ENCODE measurements at places on chromosomes 2 and 18.

DNA sequence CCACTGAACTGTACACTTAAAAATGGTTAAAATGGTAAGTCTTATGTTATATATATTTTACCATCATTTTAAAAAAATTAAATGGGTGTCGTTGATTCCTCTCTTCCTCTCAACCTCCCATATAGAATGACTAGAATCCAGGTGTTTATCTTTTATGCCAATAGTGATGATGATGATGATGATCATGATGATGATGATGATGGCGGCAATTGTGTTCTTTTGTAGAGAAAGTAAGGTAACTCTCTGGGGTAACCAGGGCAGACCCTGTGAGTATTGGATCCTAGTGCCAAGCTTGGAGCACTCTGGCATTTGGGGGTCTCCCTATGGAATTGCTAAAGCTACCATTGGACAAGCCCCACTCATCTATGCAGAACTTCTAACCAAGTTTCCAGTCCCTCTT lies 113.6 kb downstream of the GLI2 start:
- no peak for DNase-seq

DNA sequence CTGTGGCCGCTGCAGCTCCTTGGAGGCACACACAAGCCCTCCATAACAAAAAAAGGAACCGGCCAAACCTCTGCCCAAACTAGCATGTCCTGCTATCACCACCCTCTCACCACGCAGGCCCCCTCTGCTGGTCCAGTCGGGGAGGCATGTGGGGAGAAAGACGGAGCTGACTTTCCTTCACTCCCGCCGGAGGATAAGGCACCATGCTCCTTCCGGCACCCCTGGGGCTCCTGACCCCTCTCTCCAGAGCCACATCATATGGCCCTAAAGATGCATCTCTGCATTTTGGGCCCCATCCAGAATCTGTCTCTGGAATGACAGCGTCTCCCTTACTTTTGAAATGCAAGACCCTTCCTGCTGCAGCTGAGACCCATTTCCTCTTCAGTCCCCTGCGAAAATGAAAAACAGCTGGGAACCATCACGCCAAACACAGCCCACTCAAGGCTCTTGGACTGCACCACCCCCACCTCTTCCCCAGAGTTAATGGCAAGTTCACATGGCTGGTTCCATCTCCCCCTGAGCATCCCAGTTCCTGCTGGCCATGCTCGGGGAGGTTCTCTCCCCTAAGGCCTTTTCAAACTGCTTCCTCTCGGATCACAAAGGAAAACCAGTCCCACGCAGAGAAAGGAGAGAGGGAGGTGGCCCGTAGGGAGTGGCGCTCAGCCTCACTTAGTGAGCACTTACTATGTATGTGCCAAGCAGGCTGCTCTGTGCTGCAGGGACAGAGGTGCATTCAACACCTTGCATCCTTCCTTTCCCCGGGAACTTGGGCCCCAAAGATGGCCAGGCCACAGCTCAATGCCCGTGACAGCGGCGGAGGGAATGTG lies 35.2 kb upstream of the MLPH start:
- DNase-seq = no peak

- no peak for DNase-seq
Measured at GRCh38 chr2:148813603-148814065, 61.4 kb upstream of the KIF5C start.

DNA sequence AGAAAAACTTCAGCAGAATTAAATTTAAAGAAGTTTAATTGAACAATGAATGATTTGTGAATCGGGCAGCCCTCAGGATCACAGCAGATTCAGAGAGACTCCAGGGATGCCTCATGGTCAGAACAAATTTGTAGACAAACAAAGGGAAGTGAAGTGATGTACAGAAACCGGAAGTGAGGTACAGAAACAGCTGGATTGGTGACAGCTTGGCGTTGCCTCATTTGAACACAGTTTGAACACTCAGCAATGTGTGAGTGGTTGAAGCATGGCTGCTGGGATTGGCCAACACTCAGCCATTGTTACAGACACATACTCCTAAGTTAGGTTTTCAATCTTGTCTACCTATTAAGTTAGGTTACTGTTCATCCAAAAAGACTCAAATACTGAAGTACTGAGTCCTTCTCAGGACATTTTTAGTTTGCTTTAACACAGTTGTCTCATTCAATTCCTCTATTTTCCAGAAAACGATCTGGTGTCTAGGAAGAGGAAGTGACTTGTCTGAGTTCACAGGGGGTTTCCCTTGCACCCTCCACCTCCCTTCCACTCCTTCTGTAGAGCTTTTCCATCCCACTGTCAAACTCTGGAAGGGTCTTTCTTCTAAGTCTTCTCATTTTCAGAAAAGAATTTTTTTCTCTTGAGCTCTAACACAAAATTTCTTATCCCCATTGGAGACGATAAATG lies 137.9 kb downstream of the SLC4A3 start:
- no peak for DNase-seq

DNA sequence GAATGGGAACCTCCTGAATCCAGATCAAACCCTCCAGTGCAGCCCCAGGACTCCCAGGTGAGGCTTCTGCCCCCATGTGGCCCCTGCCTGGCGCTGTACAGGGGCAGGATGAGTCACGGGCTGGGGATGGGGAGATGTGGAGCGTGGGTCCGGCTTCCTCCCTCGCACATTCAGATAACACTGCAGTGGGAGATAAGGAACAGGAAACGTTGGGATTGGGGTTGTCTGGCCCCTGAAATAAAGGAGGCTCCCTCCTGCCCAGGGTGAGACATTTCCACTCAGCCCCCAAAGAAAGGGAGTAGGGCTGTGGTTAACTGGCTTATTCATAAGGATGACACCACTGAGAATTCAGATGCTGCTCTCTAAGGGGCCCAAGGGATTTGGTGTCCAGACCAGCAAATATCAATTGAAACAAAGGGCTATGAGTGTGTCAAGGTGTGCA lies 30.7 kb downstream of the IGFBP5 start:
- DNase-seq = no peak

GRCh38 chr2:236984046-236984445 lies 101.6 kb upstream of the COPS8 start:
- DNase-seq = no peak

DNA sequence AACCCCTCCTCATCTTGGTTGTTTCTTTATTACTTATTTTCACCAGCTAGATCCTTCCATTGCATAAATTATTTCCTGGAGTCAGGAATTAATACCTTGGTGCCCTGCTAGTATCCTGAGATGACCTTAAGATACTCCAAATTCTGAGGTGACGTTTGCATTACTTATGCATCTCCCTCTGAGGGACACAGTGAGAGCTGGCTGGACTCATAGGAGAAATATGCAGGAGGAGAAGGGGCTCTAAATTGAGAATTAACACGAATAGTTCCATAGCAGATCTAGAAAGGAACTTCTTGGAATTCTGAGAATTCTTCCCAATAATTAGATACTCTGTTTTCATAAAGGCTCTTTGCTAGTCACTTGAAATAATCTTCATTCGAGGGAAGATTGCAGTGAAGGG lies 310.6 kb upstream of the ZEB2 start:
- DNase-seq = no peak

DNA sequence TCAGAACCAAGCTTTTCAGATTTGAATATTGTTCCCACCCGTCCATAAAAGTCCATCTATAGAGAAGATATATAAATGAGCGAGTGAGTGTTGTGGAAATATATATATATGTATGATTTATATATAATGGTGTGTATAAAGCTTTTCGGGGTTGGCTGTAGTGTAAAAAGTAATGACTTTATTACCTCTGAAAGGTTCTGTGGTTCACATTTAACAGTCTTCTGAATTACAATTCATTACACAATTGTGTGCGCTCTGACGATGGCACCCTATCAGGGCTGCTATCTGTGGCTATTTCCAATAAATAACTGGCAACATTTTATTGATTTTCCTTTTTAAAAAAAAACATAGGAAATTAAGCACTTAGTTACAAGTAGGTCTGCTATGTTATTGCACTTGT lies 2.7 kb upstream of the BCL11A start:
- no peak for DNase-seq

GRCh38 chr18:69889009-69889408 lies 58.7 kb downstream of the CD226 start:
- DNase-seq = no peak

GRCh38 chr2:72198532-72199241 lies 51.0 kb upstream of the CYP26B1 start:
- no peak for DNase-seq

DNA sequence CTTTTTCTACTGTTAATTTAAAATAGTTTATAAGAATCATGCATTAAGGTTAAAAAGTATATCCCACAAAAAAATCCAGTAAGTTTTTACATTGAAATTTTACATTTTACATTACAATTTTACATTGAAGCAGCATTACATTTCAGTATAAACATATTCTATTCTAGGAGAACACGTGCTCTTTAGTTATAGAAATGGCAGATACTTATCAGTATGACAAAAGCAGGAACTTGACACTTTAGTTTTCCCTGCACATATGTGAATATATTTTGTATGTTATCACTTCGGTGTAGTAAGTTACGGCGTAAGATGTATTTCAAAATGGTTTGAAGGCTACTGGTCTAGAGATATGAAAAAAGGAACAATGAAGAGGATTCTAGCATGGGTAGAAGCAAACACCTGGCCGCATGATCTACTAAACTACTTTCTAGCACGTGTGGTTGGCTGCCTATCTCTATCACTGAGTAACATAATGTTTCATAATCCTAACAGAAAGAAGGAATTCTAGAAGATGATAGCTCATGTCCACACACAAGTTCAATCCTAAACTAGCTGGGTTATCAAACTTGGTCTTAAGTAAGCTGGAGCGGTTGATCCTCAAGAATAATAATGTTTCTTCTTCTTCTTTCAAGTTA lies 5.4 kb downstream of the IMMT start:
- DNase-seq = no peak

- DNase-seq = no peak
Measured at GRCh38 chr2:19355931-19356544, 2.4 kb downstream of the OSR1 start.

DNA sequence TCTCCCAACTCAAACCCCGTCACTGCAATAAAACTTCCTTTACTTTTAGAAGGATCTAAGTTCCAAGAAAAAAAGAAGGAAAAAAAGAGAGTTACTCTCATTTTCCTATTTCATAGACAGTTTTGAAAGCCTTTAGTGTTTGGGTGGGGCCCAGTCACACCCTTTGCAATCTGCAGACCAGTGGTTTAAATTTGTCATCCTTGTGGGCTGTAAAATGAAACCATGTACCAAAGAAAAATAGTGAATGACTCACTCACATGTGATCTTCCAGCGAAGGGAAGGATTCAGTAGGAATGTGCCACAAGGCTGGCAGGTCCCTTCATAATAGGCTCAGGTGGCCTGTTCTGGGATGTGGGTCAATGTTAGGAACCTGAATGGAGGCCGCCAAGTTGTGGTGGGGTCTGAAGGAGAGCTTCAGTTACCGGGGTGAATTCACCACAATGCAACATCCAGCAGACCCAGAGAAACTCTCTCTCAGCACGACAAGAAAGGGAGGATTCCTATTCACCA lies 28.3 kb downstream of the ANXA4 start:
- no peak for DNase-seq

GRCh38 chr2:217662984-217663602 lies 339.7 kb downstream of the TNS1 start:
- DNase-seq = no peak

GRCh38 chr2:156379071-156379470 lies 46.5 kb upstream of the NR4A2 start:
- DNase-seq = no peak

DNA sequence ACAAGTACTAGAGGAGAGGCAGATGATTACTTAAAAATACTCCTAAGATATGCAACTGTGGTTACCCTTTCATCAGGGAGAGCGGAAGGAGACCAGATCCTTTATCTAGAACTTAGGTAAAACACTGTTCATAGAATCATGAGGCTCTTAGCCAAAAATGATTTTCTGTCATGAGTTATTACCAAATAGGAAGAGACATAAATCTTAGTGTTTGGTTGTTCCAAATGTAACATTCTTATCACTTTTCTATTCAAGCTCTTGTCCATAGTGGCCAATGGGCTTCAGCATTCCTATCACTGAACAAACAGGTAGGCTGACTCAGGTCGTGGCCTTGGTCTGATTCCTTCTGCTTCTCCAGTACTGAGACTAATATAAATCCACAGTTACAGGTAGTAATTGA lies 38.5 kb downstream of the RPRD1A start:
- no peak for DNase-seq

DNA sequence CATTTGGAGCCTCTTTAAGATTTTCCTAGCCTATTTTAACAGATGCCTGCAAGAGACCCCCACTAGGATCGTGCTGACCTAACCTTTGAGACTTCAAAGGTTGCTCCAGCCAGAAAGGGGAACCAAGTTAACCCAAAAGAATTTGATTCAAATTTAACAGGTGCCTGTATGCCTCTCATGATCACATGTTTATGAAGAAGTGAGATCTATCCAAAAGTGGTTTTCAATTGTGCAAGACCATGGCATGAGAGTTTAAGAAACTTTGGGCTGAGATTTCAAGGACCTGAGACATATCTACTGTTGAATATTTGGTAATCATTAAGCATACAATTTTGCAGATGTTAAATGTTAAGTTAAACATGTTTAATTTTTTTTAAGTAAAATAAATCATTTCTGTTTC lies 1.3 kb upstream of the RSAD2 start:
- no peak for DNase-seq

DNA sequence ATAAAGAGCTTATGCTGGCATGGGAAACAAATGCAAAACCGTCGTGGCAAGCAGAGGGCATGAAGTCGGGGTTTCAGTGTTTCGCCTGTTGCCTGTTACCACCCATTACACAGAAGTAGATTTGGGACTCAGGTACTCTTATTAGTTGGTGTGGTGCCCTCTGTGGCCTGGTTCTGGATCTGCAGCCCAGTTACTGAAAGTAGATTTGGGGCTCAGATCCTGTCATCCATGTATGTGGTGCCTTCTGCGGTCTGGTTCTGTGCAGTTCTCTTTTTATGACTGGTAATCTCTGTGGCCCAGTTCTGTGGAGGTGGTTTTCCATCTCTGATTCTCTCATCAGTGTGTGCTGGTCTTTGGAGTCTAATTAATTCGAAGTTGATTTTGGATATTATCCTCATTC lies 45.2 kb downstream of the ADNP2 start:
- no peak for DNase-seq

GRCh38 chr2:30147196-30147714 lies 448 bp downstream of the YPEL5 start:
- no peak for DNase-seq

- DNase-seq = no peak
Measured at GRCh38 chr2:1079873-1080799, 129.5 kb downstream of the SNTG2 start.
